ENCODE measurements at places on chromosomes 7 and 10. TPM values are rescaled to one million over a fixed set of nuclear protein-coding genes. Genes with fewer than 3 reads are reported as not detected.

HKDC1 gene
- total RNA-seq, result 0.11 TPM

DNA sequence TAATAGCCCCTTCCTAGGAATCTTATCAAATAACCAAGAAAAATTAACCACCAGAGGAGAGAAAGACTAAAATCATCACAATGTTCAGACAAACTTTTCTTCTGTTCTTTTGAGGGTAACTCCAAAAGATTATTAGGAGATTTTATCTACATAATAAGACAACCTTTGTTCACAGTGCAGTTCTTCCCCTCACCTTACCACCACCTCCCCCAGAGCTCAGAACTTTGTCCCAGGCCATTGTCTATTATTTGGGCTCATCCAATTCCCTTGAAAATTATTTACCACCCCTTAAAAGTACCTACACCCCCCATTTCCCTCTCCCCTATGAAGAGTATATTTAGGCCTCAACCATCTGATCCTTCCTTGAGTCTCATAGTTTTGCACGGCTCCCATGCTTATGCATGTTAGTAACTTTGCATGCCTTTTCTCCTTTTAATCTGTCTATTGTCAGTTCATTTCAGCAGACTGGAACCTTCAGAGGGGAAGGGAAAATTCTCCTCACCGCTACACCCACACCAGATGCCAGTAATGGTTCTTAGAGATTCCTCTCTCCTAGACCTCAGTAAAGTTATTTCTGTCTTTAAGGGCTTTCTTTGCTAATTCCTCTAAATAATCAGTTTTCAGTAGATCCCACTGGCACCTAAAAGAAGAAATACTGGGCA, 234.9 kb downstream of the SKIDA1 start:
- DNase-seq, result no peak

DNA sequence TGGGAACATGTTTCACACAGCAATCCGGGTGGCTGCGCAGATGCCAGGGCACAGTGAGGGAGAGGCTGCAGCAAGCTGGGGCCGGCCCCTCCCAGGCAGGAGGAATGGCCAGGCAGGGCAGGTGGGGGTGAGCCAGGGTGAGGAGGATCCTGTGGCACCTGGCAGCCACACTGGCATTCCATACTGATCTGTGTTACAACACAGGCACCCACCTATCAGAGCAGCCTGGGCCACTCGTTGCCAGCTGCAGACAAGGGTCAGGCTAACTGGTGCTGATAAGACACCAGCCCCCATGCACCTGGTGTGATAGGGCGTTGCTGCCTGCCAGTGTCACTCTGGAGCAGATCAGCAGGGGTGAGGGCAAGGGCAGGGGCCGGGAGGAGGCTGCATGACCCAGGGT, 16.6 kb upstream of the RET start:
- DNase-seq, result no peak

GRCh38 chr10:107813451-107814162, 649.1 kb upstream of the SORCS1 start:
- DNase-seq, result no peak

DNA sequence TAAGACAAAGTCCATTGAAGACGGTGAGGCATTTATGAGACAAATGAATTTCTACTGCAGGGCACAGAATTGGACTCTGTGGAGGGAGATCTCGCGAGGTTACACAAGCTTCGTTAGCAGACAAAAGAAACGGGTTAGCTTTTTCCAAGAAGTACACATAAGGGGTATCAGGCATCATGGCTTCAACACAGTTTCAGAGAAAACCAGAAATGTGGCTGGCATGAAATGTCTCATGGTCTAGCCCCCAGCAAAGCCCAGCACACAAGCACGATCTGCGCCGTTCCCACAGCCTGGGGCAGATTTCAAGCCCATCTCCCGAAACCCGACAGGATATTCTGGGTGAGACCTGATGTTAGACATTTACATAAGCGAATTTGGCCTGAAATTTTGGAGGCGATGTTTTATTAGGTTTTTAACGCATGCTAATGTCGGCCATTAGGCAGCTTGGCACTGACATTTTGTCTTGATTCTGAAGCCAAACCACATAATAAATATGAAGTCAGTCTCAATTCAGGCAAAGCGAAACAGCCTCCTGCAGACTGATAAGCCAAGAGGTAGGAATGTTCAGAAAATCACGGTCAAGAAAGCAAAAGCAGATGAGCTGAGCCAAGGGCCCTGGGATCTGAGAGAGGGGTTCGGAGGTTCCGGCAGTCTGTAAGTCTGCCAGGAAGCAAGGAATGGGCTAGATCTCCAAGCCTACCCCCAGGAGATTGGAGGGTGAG, 240.5 kb downstream of the PRPF18 start:
- DNase-seq, result no peak

- DNase-seq, result peak; percentile 83
Measured at GRCh38 chr10:43749940-43750552, 101.4 kb upstream of the ZNF32 start.

DNA sequence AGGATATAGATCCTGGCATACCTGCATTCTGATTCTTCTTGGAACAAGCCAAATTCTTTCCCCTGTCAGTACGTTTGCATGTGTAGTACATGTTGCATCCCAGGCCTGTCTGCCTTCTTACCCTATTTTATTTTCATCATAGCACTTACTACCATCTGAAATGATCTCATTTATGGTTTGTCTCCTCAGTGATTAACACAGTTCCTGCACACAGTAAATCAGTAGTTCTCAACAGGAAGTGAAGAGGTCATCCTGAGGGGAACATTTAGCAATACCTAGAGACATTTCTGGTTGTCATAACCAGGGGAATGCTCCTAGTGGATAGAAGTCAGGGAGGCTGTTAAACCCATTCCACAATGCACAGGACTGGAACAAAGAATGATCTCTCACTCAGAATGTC, 38.2 kb upstream of the SLC26A4 start:
- DNase-seq, result no peak

ITGB1 gene
- 1,245 TPM for total RNA-seq

CDK14 gene
- total RNA-seq, result 27.8 TPM

GRCh38 chr7:87060288-87060537, 759 bp upstream of the ELAPOR2 start:
- DNase-seq, result no peak

GRCh38 chr7:71630516-71630915, 498.6 kb downstream of the GALNT17 start:
- DNase-seq, result peak; percentile 87

- DNase-seq, result peak; percentile 89
Measured at GRCh38 chr10:79081353-79082034, 12.7 kb downstream of the ZMIZ1 start.

TAS2R5 gene
- total RNA-seq, result 0.52 TPM
